H7 (cell line): ENCODE measurements at places on chromosomes 5 and 9. TPM values are rescaled to one million over a fixed set of nuclear protein-coding genes. Genes with fewer than 3 reads are reported as not detected.

Gene C7
- total RNA-seq = 0.07 and 0.87 TPM in 2 replicates

Gene INSL4
- not detected in 2 replicates for total RNA-seq

Gene TMEM174
- not detected in 2 replicates for total RNA-seq

Gene SNCAIP
- total RNA-seq = 4.2 and 7.4 TPM in 2 replicates

Gene PIP5K1B
- 1.8 and 2.4 TPM in 2 replicates for total RNA-seq

Gene ANKRD55
- not detected in 2 replicates for total RNA-seq

Gene AHRR
- 0.74 and 1.4 TPM in 2 replicates for total RNA-seq

Gene GABRA1
- 0.76 and 1.4 TPM in 2 replicates for total RNA-seq

Gene MRPS2
- total RNA-seq = 115 and 121 TPM in 2 replicates

Gene F2RL2
- total RNA-seq = 0.69 TPM in 1 of 2 replicates, not detected in the other

Gene SEC61B
- total RNA-seq = 115 and 150 TPM in 2 replicates

Gene LMX1B
- 8.7 and 16.7 TPM in 2 replicates for total RNA-seq
